ENCODE measurements at places on chromosomes 3 and 15.
A peak's percentile ranks its signal among the peaks of the same experiment; 100 is the strongest.

GRCh38 chr15:62135532-62136134, 29.5 kb downstream of the C2CD4B start:
- no peaks in the 10 kb centered on the region for H3K36me3 ChIP-seq
- H3K27ac ChIP-seq, result no peak overlapping the region
- H3K27me3 ChIP-seq, result no peaks in the 10 kb centered on the region
- no peak for DNase-seq
- no peaks in the 10 kb centered on the region for H3K4me1 ChIP-seq

GRCh38 chr3:128016502-128016901, 35.7 kb upstream of the SEC61A1 start:
- H3K36me3 ChIP-seq, result no peaks in the 10 kb centered on the region
- no peaks in the 10 kb centered on the region for H3K27me3 ChIP-seq
- no peak overlapping the region for H3K4me3 ChIP-seq
- no peaks in the 10 kb centered on the region for H3K4me1 ChIP-seq

- H3K27me3 ChIP-seq, result no peaks in the 10 kb centered on the region
- no peak overlapping the region for H3K4me3 ChIP-seq
- no peaks in the 10 kb centered on the region for H3K4me1 ChIP-seq
- no peak overlapping the region for H3K27ac ChIP-seq
- H3K36me3 ChIP-seq, result no peaks in the 10 kb centered on the region
Observed at GRCh38 chr15:100104245-100104644, 237.5 kb downstream of the ADAMTS17 start.

GRCh38 chr15:57306161-57306943, 70.0 kb upstream of the CGNL1 start:
- H3K27me3 ChIP-seq, result no peaks in the 10 kb centered on the region
- peak overlapping the region; percentile 66 for H3K4me3 ChIP-seq
- peak; percentile 100 for DNase-seq
- H3K36me3 ChIP-seq, result no peaks in the 10 kb centered on the region

- no peak overlapping the region for H3K27ac ChIP-seq
- H3K4me1 ChIP-seq, result no peaks in the 10 kb centered on the region
- H3K4me3 ChIP-seq, result no peak overlapping the region
- H3K36me3 ChIP-seq, result no peaks in the 10 kb centered on the region
Observed at GRCh38 chr15:23079766-23080165, 40.4 kb upstream of the TUBGCP5 start.

DNA sequence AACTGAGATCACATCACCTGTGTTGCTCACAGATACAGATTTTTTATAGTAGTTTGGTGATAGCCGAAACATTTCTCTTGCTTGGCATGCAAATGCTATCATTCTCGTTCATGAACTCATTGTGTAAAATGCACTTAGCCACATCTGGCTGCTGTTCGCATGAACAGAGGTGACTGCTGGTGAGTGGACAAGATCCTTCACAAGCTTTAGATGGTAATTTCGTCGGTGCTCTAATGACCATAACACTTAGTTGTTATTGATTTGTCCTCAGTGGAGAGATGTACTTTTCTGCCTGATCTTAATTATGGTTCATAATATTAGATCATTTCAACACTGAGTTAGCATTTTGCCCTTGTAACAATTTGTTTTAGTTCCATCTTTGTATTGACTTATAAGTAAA, 13.8 kb downstream of the LRRN1 start:
- H3K27me3 ChIP-seq, result no peaks in the 10 kb centered on the region
- H3K4me1 ChIP-seq, result no peaks in the 10 kb centered on the region
- 0 out of 2 replicates have a peak, but pooled peaks cover 3% of the 10 kb centered on the region for H3K36me3 ChIP-seq

- no peaks in the 10 kb centered on the region for H3K27me3 ChIP-seq
- H3K4me1 ChIP-seq, result no peaks in the 10 kb centered on the region
- H3K4me3 ChIP-seq, result no peak overlapping the region
Observed at GRCh38 chr3:114274929-114275328, 18.9 kb upstream of the TIGIT start.

- no peaks in the 10 kb centered on the region for H3K27me3 ChIP-seq
- no peaks in the 10 kb centered on the region for H3K4me1 ChIP-seq
- peak; percentile 97 for DNase-seq
- no peak overlapping the region for H3K4me3 ChIP-seq
- H3K36me3 ChIP-seq, result no peaks in the 10 kb centered on the region
Observed at GRCh38 chr3:39291903-39292329, 12.1 kb upstream of the CX3CR1 start.
